Fibroblast of skin of left quadriceps (primary cell): ENCODE measurements at places on chromosomes 1 and 21.

- no peak for DNase-seq
These were observed 14.2 kb downstream of the CHRNB2 start for GRCh38 chr1:154581766-154582165.

GRCh38 chr1:227742738-227743715 lies 7.8 kb downstream of the SNAP47 start:
- DNase-seq, result no peak

DNA sequence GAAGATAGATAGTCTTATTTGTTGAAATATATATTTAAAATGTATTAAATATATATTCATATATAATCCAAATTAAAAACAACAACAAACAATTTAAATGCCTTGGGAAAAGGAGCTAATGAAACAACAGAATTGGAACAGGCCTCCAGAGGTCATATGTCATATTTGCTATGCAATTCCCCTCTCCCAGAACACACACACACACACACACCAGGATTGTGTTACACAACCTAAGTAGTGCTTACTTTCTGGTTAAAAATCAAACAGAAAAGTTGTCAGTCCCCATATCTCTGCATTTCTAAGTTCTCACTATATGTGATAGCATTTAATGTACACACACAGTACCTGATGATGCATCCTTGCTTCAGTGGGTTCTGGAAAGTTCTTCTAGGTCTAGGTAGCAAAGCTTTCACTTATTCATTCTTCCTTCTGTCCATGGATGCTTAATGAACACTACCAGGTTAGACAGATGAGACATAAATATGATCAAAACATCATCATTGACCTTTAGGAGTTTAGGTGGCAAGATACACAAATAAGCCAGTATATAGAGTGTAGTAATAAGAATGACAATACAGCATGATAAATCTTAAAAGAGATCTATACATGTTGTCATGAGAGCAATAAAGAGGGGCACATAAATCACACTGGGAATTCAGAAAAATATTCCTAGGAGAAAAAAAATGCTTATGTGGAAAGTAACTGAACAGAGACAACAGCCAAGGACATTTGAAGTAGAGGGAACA lies 662.8 kb downstream of the PTPRC start:
- no peak for DNase-seq

DNA sequence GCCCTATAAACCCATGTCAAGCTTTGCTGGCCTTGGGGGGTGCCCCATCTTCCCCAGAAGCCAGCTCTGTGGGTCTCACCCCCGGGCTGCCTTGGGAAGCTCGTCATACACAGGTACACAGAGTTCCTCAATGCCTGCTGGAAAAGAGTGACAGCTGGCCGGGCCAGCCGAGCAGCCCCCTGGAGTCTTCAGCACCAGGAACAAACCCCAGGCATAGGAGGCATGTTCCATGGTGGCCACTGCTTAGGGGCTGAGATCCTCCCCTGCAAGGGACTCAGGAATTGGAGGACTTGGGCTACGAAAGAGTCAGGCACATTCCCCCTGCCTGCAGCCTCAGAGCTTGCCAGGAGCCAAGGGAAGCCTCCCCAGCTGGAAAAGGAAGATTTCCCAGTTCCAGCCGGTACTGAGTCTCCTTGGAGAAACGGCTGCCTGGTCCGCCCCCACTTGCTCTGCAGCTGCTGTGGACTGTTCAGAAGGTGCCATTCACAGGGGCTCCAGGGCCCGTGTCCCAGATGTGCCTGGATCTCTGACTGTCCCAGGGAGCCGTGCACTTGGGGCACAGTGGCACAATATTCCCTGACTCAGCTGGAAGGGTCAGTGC lies 89.5 kb downstream of the STUM start:
- no peak for DNase-seq

GRCh38 chr1:234000557-234001041 lies 96.1 kb downstream of the SLC35F3 start:
- no peak for DNase-seq

- no peak for DNase-seq
These were observed 46.5 kb upstream of the BEND5 start for GRCh38 chr1:48823168-48823567.

- DNase-seq, result no peak
These were observed 141.0 kb upstream of the HP1BP3 start for GRCh38 chr1:20928146-20928545.

DNA sequence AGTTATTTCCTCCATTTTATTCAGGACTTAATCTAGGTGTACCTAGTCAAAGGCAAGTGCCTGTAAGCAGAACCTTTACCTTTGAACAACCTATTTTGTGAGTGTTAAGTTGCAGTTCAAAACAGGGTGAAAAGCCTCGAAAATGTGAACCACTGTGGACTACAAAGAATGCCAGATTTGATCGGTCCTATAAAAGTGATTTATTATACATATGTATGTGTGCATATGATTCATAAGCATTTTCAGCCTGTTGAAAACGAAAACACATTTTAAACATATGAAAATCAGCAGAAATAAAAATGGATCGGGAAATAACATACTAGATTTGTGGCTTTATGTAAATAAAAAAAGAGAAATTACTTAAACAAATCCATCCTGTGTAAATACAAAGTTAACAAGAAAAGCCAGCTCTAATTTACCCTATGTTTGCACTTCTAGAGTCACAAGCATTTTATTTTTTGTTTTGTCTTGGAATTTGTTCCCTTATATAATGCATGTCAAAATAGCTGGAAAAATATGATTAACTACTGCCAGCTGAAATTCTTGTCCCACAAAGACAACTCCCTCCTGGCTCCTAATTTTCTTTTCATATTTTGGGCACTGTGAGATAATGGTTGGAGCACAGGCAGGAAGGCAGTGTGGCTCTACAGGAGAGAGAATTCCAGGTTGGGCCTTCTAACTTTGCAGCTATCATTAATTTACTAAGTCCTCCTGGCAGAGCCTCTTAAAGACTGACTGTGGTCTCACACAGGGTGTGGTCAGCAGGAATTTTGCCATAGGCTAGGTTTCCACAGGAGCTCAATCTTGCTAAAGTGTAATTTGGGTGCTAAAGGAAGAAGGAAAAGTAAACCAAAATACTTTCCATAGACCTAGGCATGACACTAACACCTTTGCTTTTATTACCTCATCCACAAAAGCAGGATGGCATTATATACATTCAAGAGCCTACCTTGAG lies 70.2 kb upstream of the CDC42BPA start:
- DNase-seq, result peak; percentile 24

DNA sequence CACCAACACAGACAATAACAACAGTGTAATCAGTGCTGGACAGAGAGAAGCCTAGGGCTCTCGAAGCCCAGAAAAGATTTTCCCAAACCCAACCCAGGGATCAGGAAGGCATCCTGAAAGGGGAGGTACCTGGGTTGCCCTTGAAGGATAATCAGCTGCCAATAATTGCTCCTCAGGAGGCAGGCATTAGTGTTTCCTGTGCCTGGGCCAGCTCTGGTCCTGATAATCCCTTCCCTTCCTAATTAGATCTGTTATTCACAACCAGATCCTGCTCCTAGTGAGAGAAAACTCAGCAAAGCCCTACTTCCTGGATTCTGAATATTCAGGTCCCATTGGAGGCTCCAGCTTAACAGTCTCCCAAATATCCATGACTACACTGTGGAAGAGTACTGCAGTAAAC lies 117.4 kb downstream of the DMRTA2 start:
- no peak for DNase-seq

- DNase-seq, result peak; percentile 79
These were observed 65.5 kb downstream of the NID1 start for GRCh38 chr1:235999259-235999925.

DNA sequence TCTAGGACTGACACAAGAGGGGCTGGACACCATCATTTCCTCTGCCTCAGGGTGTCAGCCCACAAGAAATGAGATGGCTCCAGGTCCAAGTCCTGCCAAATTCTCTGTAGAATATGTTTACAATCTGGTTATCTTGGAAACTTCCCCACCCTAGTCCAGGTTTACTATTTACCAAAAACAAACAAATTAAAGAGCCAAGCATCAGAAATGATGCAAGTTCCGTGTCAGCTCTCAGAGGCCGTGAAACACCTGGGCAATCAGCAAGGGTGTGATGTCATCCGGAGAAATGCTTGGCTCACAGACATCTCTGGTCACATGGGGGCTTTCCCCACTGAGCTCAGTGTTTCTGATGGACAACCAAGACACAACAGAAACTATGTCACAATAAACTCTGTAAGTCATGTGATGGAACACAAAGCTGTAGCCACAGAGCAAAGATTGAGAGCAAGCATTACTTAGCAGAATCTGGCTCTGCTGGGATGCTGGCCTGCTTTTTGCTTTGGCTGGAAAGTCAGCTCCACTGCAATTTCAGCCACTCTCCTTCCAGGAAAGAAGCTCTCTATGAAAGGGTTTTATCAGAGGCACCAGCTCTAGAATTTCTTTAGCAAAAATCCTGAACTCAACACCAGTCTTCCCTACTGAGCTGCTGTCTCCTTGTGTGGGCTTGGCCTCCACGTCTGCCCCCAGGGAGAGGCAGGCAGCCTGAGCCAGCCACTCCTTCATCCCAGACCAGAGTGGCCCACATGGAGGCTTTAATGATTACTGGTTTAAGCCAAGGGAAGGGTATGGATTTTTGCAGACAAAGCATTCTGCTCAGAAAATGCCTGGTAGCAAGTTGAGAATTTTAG lies 55.9 kb downstream of the NENF start:
- no peak for DNase-seq

DNA sequence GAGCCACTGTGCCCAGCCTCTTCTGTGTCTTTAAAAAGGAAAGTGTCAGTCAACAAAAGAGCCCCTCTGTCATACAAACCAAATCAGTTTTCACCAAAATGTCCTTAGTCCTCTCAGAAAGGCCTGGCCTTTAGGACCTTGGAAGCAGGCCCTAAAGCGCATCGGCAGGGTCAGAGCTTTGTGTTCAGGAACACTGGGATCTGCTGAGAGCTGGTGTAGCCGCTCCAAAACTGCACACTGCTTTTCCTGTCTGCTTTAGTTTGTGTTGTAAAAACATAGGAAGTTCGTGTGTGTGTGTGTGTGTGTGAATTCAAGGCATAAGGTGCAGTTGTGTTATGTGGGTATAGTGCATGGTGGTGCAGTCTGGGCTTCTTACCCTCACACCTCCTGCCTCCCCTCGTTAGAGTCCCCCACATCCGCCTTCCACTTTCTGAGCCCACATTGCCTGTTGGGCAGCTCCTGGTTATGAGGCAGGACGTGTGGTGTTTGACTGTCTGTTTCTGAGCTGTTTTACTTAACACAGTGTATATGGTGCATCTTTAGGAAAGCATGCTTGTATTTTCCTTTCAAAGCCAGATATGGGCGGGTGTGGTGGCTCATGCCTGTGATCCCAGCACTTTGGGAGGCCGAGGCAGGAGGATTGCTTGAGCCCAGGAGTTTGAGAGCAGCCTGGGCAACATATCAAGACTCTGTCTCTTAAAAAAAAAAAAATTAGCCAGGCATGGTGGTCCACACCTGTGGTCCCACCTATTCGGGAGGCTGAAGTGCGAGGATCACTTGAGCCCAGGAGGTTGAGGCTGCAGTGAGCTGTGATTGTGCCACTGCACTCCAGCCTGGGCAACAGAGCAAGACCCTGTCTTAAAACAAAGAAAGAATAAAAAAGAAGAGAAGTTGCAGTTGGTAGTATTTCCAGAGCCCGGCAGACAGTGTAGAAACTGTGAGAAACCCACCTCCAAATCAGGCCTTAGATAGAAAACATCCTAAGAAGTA lies 12.4 kb downstream of the IBA57 start:
- no peak for DNase-seq

GRCh38 chr1:96306809-96307560 lies 414.6 kb upstream of the PTBP2 start:
- DNase-seq, result peak; percentile 68

- no peak for DNase-seq
These were observed 78.0 kb upstream of the ATP5PO start for GRCh38 chr21:33993286-33994231.

DNA sequence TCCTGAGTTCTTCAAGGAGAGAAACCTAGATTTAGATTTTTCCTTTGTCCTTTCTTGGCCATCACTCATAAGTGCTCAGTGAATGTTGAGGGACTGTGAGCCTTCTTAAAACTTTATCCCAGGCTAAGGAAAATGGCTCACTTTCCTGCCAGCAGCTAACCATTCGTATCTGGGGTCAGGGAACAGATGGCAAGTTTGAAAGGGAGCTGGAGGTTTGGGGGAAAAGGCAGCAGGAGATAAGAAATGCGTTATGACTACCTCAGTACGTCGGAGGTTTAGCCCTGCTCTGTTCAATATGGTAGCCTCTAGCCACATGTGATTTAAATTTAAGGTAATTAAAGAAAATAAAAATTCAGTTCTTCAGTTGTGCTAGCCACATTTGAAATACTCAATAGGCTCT lies 13.3 kb downstream of the RRP15 start:
- no peak for DNase-seq

GRCh38 chr1:43766818-43767525 lies 59.6 kb downstream of the ST3GAL3 start:
- no peak for DNase-seq

- no peak for DNase-seq
These were observed 194.8 kb downstream of the NFIA start for GRCh38 chr1:61277121-61277690.

DNA sequence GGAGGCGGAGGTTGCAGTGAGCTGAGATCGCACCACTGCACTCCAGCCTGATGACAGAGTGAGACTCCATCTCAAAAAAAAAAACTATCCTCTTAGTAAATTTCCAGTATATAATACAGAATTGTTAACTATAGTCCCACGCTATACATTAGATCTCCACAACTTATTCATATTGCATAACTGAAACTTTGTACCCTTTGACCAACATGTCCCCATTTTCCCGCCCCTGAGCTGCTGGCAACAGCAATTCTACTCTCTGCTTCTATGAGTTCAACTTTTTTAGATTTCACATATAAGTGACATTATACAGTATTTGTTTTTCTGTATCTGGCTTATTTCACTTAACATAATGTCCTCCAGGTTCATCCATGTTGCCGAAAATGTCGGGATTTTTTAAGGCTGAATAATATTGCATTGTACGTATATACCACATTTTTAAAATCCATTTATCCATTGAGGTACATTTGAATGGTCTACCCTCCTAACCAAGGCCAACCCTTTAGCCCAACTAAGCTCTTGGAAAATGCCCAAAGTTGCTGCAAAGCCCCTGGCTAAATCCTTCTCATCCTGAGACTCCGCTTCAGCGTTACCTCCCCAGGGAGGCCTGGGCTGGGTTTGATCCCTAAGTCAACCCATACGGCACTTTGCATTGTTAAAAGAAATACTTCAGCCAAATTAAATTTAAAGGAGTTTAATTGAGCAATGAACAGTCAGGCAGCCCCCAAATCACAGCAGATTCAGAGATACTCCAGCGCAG lies 34.2 kb downstream of the NEK2 start:
- DNase-seq, result no peak

GRCh38 chr1:163161337-163161736 lies 41.4 kb downstream of the RGS5 start:
- no peak for DNase-seq

DNA sequence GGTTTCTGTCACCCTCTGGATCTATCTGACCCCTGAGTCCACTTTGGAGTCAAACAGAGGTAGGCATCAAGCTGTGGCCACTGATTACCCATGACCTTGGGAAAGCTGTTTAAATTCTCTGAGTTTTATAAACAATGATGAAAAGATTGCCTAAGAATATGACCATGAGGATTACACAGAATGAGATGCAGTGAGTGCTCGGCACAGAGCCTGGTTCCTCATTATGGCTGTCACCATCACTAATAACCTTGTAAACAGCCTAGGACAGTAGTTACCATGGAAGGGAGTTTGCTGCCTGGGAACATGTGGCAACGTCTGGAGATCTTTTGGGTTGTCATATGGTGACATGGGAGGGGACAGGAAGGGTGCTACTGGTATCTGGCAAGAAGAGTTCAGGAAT lies 248.3 kb upstream of the KAZN start:
- no peak for DNase-seq

GRCh38 chr1:2352897-2353550 lies 38.3 kb downstream of the MORN1 start:
- no peak for DNase-seq
